ENCODE measurements at places on chromosomes 11 and 22.

GRCh38 chr11:70647188-70648166, 249.1 kb downstream of the CTTN start:
- DNase-seq: no peak

DNA sequence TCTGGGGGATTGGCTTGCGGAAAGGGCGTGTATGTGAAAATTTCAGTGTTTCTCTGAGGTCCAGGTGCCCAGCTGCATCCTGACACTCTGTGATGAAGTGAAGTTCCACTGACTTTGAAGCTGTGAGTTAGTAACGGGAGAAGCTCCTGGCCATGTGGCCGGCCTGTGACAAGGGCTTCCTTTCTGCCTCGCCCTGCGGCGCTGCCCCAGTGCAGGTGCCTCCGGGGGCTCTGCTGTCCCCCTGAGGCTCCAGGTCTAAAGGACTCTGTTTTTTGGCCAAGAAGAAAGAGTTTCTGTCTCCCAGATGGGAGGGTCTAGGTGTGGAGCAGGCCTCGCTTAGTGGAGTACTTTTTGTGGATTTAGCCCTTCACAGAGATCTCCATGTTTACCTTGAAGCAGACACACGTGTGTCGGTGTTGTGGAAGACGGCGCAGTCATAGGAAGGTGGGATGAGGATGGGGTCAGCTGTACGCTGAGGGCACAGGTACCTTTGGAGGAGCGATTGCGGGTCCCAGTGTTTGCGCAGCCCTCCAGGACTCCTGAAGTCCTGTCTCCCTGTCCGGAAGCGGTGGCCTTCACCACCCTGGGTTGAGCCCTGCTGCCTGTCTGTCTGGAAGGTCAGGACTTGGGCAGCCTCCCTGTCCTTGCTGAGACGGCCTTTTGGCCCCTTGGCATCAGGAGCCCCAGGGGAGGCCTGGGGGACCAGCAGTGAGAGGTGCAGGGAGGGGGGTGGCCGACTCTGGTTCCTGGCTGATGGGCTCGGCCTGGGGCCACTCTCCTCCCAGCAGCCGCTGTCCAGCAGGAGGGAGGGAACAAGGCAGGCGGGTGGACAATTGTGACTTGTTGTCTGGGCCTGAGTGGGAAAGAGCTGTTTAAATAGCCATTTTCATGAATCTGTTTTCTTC, 1249.3 kb downstream of the BRD1 start:
- DNase-seq: no peak

DNA sequence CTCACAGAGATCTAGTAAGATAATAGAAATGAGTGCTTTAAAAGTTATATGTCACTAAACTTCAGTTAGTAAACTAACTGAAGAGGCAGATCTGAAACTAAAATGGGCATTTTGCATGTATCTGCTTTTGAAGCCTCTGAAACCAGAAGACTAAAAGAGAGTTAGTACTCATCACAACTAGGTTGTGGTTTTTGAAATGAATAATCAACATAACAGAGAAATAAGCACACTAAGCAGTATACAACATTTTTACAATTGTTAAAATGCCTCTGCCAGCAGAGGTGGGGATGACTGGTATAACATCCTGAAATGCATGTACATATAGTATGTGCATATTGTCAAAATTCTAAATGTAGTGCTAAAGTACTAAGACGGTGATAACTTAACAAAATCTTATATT, 564.5 kb downstream of the DLG2 start:
- no peak for DNase-seq

DNA sequence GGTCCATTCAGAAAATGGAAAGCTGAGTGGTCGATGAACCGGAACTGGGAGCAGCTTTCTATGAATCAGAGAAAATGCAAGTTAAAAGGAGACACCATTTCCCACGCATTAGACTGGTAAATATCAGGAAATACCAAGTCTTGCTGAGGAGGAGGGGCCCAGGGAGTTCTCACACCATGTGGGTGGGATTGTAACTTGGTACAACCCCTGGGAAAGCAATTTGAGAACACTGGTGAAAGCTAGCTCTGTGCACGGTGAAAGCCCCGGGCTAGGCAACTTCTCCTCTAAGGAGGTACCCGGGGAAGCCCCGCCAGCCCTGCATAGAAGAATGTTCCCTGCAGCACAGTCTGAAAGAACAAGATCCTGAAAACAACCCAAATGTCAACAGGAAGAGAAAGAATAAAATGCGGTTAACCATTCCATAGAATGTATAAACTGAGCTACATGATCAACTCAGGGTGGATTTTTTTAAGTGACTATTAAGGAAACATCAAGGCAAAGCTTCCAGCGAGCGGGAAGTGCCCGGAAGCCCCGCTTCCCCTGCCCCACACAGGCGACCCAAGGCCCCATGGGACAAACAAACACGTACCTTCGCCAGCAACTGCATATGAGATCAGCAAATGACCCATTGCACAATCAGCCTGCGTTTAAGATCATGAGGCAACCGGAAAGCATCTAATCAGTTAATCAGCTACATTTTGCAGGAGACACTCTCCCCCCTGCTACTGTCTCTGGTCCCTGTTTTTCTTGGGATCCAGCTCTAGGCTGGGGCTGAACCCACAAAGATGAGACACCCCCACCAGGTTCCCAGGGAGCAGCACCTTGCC, 11.3 kb downstream of the SHANK2 start:
- DNase-seq: peak; percentile 85

DNA sequence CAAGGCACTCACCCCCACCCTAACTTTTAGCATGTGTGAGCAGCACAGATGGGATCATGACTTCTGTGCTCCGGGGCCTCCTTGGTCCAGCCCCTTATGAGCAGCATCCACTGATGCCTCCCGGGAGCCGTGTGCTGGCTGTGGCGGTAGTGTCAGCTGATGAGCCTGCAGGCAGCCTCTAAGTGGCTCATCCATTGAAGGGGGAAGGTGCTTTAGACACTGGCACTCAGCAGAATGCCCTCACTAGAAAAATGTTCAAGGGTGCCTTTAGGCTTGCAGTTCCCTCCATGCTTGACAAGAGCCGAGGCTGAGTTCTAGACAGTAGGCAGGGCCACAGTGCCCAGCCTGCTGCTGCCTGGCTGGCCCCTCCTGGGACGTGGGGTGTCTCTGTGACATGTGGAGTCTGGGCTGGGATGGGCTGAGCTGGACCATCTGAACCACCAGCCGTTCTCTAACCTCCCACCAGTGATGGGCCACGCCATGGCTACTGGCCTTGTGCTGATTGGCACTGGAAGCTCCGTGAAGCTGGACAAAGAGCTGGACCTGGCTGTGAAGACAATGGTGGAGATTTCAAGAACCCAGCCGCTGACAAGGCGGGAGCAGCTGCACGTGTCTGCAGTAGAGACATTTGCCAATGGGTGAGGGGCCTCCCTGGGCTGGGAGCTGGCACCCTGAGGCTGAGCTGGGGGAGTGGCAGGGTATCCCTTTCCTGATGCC, 5.8 kb downstream of the TTC38 start:
- DNase-seq: no peak

DNA sequence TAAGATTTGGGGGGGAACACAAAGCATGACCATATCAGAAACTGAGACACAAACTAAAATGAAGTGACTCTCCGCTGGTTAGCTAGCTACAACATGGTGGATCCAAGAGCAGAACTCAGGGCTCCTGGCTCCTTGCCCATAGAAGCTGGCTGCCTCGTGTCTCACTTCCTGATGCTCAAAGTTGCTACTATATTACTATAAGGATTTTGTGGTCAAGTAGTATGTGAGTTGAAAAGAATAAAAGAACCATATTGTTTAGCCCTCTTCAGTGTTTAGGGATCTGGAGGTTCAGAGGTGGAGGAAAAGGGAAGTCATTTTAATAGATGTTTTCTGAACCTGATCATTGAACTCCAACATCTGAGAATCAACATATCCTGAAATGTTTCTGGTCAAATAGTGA, 16.9 kb upstream of the SIK2 start:
- DNase-seq: no peak
